ENCODE measurements at places on chromosomes 12 and 14. TPM values are rescaled to one million over a fixed set of nuclear protein-coding genes. Genes with fewer than 3 reads are reported as not detected.

The WDR89 gene
- 8.5 TPM for total RNA-seq

The OR4K1 gene
- not detected for total RNA-seq

The CLEC4D gene
- total RNA-seq = not detected

The C12orf54 gene
- total RNA-seq = not detected

The ADAM20 gene
- 0.27 TPM for total RNA-seq

Measured in mucosa of descending colon (tissue), 3 donors.